ENCODE measurements at places on chromosomes 4 and X.

DNA sequence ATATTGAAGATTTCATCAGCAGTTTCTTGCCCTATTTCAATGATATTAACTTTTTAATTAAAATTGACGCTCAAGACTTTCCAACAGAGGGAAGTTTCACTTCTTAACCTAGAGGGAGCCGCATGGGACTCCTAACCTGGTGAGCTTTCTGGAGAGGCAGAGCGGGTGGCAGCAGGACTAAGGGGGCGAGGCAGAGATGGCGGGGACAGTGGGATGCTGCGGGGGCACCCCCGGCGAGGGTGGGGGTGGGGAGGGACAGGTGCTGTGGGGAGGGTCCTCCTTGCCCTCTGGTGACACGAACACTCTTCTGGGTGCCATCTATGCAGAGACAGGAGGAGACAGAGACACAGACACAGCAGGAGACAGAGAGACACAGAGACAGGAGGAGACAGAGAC, 104.4 kb downstream of the ADRA2C start:
- DNase-seq = no peak

GRCh38 chr4:118033148-118034052, 886 bp upstream of the NDST3 start:
- DNase-seq = no peak

GRCh38 chr4:97786306-97786920, 356.9 kb downstream of the STPG2 start:
- DNase-seq = no peak

DNA sequence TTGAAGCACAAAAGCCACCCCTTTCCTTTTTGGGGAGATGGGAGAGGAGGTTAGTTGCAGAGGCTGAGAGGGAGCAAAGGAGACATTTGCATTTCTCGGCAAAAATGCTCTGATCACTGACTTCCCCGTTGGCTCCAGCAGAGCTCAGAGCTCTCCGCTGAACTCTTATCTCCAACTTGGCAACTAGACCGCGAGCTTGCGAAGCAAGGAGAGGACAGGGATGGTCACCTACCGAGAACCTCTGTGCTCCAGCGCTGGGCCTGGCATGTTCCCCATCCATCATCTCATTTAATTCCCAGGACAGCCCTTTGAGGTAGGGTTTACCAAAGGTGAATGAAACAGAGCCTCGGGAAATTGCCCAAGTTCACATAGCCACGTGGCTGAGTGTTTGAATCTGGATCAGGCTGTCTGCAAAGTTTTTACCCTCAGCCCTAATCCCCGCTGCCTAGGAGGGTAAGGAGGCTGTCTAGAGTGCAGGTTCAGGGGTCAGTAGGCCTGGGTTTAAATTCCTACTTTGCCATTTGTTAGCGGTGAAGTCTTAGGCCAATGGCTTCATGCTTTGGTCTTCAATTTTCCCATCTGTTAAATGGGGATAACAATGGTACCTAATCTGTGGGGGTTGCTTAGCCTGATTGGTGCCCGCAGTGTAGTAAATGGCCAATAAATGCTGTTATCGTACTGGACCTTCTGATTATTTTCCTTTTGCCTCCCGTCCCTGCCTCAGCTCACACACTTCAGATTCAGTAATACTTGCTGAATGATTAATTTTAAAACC, 3.8 kb upstream of the CITED1 start:
- DNase-seq = no peak

GRCh38 chrX:112695494-112695893, 15.8 kb upstream of the LHFPL1 start:
- no peak for DNase-seq

- DNase-seq = no peak
These were observed 170.0 kb downstream of the CENPC start for GRCh38 chr4:67375291-67375690.

GRCh38 chr4:37685161-37685822, 884 bp downstream of the RELL1 start:
- no peak for DNase-seq

- no peak for DNase-seq
These were observed 94.1 kb upstream of the GPR34 start for GRCh38 chrX:41594634-41595033.

DNA sequence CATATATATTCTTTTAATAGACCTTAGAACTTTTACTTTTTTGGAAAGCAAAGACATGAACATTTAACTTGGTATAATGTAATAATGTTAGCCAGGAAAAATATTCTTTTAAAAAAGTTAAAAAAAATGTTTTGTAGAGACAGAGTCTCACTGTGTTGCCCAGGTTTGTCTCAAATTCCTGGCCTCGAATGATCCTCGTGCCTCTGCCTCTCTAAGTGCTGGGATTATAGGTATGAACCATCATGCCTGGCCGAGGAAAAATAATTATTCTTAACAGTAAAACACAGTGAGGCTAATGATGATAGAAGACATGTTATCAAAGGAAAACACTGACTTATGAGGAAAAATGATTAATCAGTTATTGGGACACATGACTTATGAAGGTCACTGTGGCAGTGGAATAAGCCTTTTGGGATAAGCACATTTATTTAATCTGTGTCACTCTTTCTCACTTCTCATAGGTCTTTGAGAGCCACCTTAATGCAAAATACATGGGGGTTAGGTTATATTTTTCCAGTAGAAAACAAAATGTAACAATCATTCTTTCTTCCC, 6.0 kb upstream of the BMP2K start:
- no peak for DNase-seq

DNA sequence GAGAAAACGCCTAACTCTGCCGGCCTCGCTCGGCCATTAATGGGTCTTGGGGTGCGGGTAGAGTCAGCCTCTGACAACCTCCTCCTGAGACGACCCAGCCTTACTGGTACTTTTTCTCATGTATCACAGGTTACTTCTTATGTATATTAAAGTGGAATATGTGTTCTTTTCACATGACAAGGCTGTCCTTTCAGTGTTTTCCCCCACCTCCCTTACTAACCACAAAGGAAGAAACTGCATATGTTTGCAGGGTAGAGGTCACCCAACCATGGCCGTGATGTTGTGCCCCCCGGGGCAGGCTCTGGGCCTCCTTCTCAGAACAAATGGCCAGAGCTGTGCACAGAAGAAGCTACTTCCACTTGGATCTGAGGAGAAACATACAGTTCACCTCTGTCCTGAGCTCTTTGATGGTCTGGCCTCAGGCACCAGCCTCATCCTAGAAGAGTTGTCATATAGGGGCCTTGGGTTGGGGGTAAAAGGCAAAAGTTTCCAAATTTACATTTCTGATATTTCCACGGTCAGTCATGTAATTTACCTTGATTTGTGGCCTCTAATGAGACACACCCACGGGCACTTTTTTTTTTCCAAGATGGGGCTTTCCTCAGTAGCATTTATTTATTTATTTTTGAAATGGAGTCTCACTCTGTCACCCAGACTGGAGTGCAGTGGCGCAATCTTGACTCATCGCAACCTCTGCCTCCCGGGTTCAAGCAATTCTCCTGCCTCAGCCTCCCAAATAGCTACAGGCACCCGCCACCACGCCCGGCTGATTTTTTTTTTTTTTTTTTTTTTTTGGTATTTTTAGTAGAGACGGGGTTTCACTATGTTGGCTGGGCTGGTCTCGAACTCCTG, 1.9 kb downstream of the SOWAHD start:
- DNase-seq = no peak

DNA sequence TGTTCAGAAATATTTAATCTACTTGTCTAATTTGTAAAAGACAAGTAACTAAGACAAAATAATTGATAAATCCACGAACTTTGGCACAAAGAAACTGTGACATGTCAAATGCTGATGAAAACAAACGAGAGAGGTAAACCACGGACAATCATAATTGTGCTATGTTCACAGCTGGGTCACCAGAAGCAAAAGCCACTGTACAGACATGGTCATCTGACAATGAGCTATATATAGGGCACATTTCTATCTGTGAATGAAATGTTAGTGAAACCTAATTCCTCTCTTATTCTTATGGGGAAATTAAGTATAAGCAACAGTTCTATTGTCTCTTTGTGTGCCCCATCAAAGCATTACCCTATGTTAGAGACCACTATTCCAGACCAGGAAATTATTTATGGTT, 444.0 kb upstream of the TRAM1L1 start:
- DNase-seq = no peak

DNA sequence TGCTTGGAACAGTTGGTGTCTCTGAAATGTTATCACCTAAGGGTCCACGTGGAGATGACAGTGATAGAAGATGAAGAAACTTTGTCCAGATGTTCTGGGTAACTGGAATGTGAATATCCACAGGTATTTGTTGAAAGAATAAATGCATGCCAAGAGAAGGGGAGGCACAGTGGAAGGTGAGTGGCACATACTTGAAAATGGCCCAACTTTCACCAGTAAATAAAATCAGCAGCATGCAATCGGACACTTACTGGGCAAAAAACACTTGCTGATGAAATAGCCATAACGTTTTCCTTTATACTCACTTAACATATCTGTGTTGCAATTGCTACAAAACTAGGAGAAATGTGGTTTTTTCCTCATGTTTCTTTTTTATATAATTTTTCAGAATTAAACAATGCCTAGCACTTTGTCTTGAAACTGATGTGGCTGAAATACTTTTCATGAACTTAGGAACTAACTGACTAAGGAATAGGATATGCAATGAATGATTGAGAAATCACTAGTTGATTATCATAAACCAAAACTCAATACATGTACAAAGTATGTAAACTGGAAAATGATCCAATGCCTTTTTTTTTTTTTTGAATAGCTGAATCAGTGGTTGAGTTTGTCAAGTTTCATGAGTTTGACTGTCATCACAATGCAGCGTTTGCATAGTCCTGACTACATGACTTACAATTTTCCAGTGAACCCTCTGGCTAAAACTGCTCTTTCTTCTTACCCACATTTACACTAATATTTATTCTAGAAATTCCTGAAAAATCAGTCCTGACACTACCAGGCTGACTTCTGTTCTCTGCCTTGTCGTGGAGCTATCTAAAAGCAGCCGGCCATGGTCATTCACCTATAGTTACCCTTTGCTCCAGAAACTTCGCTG, 127.4 kb downstream of the CPE start:
- no peak for DNase-seq

- no peak for DNase-seq
These were observed 8.1 kb upstream of the NR0B1 start for GRCh38 chrX:30317308-30317707.

DNA sequence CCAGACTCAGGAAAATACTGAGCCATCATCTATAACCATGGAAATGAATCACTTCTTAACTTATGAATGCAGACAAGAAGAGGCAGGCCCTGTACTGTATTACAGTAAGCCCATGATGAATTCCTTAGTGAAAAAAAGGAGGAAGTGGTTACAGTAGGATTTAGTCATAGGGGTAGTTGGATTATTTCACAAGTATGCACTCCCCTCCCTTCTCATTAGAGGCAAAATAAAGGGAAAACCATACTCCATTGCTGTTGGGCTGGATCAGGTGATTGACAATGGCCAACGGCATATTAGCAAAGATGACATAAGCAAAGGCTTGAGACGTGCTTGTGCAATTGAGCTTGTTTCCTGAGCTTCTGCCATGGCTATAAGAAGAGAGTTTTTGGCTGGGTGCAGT, 181.1 kb upstream of the PRPS2 start:
- DNase-seq = no peak

DNA sequence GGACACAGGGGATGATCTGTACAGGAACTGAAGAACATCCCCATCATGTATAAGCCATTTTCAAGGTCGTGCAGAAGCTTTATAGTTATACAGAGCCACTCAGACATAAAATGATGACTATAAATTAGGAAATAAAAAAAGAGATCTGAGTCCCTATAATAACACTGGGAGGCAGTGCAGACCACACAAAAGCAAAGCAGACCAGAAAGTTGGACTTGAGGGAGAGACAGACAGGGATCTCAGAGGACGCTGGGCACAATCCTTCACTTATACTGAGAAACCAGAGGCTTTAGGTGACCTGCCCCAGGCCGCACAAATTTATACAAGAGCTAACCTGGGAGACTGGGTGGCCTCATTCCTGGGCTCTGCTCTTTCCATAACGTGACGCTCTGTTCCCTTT, 70.5 kb downstream of the HADH start:
- DNase-seq = no peak

- no peak for DNase-seq
These were observed 696 bp downstream of the SCRG1 start for GRCh38 chr4:173398220-173398619.

DNA sequence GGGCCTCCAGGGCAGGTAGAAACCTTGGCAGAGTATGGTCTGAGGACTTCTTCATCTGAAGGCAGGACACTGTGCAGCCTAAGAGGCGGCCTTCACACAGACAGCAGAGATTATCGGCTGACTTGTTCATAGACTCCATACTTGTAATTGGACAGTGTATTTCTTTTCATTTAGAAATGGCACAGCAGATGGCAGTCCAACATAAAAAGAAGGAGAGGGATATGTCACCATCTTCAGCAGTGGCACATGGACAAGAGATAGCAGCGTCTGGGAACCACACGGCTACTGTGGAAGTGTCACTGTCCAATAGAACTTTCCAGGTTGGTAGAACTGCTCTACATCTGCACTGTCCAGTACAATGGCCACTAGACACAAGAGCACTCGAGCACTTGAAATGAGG, 21.7 kb upstream of the GEMIN8 start:
- no peak for DNase-seq

DNA sequence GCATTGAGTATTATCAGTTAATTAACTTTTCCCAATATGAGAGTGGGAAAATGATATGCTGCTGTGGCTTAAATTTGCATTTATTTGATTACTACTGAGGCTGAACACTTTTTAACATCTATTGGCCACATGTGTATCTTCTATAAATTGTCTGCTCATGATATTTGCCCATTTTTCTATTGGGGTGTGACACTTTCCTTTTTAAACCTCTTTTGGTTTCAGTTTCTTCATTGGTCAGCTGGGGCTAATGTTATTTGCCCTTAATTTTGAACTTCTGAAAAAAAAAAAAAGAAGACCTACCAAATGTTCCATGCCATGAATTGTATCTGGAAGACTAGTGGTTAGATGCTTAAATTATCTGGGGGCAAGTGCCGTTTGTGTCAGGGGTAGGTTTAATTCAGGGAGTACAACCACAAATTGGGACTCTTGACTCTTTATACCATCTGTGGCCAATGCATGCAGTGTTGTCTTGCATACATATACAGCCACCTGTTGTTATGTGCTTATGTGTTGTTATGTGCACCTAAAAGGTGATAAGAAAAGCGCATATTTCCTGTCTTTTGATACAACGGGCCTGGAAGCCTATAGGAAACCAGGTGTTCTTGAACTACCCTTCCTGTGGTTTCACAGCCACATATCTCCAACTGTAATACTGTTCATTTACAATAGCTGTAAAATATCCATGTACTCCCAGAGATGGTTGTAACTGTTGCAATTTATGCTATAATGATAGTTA, 49.0 kb downstream of the SH2D1A start:
- DNase-seq = no peak

GRCh38 chrX:37765507-37765906, 14.4 kb upstream of the CYBB start:
- no peak for DNase-seq

Measured in stimulated activated CD8-positive, alpha-beta memory T cell treated with anti-CD3 and anti-CD28 coated beads, Interleukin-4, amount 100 ng/mL, for 4 hours (primary cell).